Fibroblast of skin of right biceps (primary cell): ENCODE measurements at places on chromosomes 1 and 21.
A peak's percentile ranks its signal among the peaks of the same experiment; 100 is the strongest.

- DNase-seq = peak; percentile 51
These were observed 9.0 kb downstream of the FAM20B start for GRCh38 chr1:179034720-179035119.

GRCh38 chr1:230568008-230568407 lies 74.3 kb upstream of the COG2 start:
- DNase-seq = peak; percentile 20

DNA sequence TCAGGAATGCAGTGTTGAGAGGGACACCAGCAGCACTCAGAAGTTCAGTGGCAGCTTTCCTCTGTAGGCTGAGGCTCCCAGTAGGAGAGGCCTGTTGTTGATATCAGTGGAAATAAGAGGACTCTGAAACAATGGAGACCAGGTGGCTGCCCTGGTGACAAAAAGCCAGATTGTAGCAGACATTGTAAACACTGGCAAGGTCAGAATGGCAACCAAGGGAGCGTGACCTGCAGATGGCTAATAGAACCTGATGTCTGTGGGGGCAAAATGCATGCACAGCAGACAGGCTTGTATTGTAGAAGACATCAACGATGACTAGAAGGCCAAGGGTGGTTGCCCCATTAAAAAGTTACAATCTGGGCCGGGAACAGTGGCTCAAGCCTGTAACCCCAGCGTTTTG lies 53.1 kb upstream of the GPR37L1 start:
- DNase-seq = no peak

DNA sequence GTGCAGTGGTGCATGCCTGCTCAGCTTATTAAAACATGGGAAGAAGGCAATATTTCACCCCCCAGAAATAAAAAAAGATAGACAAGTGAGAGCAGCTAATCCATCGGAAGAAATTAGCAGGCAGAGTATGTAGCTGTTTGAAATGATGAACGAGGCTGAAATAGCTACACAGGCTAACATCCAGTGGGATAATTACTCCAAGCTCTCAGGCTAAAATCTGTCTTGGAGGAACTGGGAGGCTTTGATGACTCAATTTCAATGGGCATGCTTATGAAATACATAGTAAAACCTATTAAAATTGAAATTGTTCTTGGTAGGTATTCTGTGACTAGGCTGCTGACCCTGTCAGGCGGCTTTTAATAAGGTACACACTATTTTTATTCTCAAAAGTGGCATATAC lies 84.1 kb upstream of the RRP15 start:
- DNase-seq = peak; percentile 5

DNA sequence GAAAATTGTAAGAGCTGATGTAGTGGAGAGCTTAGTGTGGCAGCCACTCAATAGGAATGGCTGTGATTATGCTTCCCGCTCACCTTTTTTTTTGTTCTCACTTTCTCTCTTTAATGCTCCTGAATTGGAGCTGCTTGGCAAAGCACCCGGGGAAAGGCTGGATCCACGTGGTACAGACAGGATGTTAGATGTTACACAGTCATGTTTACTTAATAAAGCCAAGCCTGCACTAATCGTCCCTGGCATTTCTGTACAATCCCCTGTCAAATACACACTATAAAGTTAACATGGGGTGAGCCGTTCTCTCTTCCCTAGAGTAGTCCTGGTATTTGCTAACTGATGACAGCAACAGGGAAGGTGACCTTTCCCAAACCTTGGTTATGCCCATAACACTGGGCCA lies 187.8 kb downstream of the ZSCAN20 start:
- no peak for DNase-seq

GRCh38 chr1:5481889-5482288 lies 510.3 kb downstream of the NPHP4 start:
- DNase-seq = no peak

DNA sequence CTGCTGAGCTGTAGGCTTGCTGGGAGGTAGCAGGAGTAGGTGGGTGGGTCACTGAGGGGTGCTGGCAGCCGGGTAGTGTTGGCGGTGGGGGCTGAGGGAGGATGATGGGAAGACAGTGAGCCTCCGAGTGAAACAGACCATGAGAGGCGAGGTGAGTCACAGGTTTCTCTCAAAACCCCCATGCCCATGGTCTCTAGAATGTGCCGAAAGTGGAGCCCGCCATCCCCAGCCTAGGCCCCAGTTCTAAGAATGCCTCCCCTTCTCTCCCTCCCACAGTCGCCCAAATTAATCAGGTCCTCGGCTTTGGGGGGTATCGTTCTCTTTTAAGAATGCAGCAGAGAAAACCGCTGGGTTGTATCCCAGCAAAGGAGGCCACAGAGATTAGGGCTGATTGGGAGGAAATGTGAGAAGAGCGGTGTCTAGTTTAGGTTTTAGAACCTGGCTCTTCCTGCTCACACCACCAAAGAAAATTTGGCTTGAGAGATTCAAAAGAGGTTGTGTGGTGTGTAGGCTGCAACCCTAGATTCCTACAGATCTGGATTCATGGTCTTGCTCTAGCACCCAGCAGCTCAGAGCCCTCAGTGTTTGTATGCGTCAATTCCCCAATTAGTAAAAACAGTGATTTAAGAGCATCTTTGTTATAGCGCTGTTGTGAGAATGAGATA lies 27.7 kb upstream of the IL19 start:
- DNase-seq = no peak

GRCh38 chr1:247324923-247325322 lies 6.7 kb downstream of the ZNF496 start:
- DNase-seq = no peak

- no peak for DNase-seq
These were observed 10.4 kb downstream of the KDM4A start for GRCh38 chr1:43660355-43660754.

- no peak for DNase-seq
These were observed 39.7 kb upstream of the EXO1 start for GRCh38 chr1:241808265-241808664.

DNA sequence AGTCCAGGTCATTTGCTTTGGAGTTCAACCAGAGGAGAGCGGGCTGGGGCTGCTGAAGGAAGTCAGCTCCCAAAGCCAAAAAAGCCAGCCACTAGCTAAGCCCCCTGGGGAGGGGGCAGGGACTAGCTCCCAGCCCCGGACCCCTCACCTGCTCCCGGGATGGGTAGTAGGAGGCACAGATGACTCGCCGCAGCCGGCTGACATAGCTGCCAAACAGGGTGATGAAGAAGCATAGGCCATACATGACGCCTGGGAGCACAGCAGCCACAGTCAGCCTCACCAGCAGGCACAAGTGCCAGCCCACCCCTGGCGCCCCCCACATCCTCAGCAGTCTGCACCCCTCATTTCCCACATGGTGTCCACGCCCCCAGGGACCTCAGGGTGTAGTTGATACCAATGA lies 7.4 kb downstream of the DCST2 start:
- DNase-seq = no peak

DNA sequence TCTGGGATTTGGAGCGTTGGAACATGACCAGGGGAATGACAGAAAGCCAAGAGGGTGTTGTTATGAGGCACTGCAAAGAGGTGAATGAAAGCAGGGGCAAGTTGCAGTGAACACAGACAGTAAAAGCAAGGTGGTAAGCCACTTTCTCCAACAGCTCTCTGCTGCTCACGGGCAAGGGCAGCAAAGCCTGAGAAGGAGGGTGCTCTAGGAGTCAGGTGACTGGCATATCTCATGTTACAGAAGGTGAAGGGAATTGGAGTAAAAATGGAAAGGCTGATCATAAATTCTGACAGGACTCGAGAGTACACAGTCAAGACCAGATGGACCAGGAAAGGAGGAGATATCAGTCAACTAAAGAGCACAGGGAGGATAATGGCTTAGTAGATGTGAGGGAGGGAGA lies 14.5 kb downstream of the VAV3 start:
- no peak for DNase-seq

- no peak for DNase-seq
These were observed 32.9 kb upstream of the SNX27 start for GRCh38 chr1:151578941-151579340.

- DNase-seq = peak; percentile 54
These were observed 105.6 kb downstream of the MIS18A start for GRCh38 chr21:32173121-32173724.

DNA sequence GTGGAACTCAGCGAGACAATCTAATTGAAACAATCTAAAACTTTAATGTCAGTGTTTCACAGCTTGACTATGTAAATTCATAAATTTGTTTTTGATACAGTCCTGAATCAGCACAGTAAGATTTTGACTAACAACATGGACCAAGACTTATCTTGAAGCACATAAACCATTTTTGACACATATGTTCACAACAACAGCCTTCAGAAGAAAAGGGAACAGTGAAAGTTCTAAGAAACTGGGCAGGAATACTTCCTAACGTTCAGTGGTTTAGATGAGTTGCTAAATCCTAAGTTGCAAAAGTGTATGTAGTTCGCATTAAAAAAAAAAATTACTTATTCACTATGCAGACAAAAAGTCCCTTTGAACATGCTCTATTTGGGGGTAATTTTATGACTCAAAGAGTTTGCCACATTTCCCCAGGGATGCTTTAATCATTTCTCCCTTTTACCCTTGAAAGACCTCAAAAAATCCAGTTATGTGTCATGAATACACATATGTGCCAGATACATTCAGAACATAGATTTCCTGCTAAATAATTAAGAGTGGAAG lies 120.2 kb downstream of the MRPL39 start:
- DNase-seq = peak; percentile 89

GRCh38 chr1:38865112-38865715 lies 5.6 kb upstream of the RRAGC start:
- DNase-seq = no peak

GRCh38 chr1:183958958-183959357 lies 78.6 kb downstream of the COLGALT2 start:
- DNase-seq = no peak

GRCh38 chr1:69572921-69573320 lies 5.2 kb downstream of the LRRC7 start:
- no peak for DNase-seq

DNA sequence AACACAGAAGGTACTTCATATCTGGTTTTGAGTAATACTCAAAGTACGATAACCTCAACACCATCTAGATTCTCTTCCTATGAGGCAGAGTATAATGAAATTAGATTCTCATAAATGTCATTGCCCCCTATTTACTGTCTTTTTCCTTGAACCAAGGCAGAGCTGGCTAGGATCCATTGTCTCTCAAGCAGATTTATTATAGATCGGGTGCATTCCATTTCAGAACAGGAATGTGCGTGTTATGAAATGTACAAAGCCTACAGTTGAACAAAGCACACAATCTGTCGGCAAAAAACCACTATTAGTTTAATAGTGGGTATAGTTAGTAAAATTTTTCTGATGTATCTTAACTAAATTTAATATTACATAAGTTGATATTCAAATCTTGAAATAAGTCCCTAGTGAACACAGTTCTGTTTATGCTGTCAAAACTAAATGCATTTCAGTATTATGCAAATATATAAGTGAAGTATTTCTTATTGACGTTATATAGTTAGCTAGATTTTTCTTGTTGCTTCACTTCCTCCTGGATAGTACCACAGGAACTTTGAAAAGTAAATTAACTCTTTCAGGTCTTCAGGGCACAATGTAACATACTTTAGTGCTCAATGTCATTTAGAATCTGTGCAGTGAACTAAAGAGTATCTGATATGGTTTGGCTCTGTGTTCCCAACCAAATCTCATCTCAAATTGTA lies 92.1 kb downstream of the DDAH1 start:
- DNase-seq = peak; percentile 77

- DNase-seq = peak; percentile 16
These were observed 13.8 kb downstream of the ALG14 start for GRCh38 chr1:95058974-95059373.
